Islet precursor cell (in vitro differentiated cells): ENCODE measurements at places on chromosomes 2 and 18.

GRCh38 chr2:123644053-123644452, 381.0 kb upstream of the CNTNAP5 start:
- no peak for DNase-seq

GRCh38 chr2:232333361-232334135, 45.0 kb upstream of the ALPP start:
- DNase-seq, result peak; percentile 72

GRCh38 chr2:229268626-229269025, 2.5 kb downstream of the PID1 start:
- no peak for DNase-seq

- no peak for DNase-seq
Observed at GRCh38 chr2:171741189-171741588, 53.9 kb downstream of the DYNC1I2 start.

DNA sequence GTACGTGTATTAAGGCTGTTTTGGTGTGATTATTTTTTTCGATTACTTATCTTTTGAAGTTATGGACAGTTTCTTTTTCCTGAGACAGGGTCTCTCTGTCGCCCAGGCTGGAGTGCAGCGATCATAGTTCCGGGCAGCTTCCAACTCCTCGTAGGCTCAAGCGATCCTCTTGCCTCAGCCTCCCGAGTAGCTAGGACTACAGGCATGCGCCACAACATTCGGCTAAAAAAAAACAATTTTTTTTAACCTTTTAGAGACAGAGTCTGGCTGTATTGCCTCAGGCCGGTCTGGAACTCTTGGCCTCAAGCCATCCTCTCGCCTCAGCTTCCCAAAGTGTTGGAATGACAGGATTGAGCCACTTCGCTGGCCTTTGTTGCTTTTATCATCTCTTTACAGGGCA, 945 bp downstream of the HAT1 start:
- peak; percentile 53 for DNase-seq

DNA sequence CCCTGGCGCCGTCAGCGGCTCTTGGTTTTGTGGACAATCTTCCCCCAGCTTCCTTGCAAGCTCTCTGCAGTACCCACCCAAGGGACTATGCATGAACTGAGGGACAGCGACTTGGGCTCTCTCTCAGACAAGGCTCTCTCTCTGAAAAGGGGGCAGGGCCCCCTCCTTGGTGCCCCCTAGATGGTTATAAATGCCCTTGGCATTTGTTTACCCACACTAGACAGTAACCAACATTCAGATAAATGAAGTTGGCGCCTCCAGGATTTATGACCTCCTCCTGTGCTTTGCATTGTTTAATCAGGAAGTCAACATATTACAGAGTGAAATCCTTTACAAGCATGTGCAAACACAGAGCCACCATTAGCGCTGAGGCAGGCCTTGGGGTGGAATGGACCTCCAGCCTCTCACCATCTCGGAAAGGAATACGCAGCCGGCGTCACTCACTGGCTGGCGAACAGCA, 547.4 kb upstream of the ID2 start:
- DNase-seq, result peak; percentile 38
